Stimulated activated naive CD8-positive, alpha-beta T cell treated with anti-CD3 and anti-CD28 coated beads, Interleukin-15, Interleukin-2, amounts not matched to agents 100 U/mL and 50 U/mL, for 24 hours (primary cell): ENCODE measurements at places on chromosomes 16 and 17.

DNA sequence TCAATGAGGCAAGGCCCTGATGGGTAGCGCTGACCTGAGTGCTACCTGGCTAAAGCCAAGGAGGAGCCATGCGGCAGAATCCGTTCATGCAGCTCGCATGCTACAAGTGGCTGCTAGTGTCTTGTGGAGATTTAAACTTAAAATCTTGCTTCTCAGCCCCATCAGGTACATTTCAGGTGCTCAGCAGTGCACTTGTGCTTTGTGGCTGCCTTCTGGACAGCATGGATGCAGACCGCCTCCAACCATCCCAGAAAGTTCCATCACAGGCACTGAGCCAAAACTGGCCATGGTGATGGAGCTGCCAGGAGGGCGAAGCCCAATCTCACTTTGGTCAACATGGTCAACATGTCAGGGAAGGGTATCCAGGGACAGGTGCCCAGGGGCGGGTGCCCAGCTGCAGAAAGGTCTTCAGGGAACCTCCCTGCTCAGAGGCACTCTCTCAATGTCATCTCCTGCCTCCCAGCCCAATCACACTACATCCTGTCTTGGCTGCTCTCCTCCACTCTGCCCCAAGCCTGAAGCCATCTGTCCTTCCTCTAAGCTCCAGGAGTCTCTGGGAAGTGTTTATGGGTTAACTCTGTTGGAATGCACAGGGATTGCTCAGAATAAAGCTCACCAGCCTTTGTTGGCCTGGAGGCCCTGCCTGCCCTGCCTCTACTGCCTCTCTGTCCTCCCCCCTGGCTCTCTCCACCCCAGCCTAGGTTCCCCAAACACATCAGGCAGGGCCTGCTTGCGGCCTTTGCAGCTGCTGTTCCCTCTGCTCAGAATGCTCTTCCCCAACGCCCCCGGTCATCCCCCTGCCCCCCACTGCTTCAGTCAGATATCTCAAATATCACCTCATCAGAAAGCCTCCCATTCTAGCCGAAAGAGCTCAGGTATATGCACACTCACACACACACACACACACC, 18.3 kb upstream of the TNFRSF13B start:
- no peak for DNase-seq

GRCh38 chr16:24852281-24852721, 6.5 kb downstream of the SLC5A11 start:
- no peak for DNase-seq

DNA sequence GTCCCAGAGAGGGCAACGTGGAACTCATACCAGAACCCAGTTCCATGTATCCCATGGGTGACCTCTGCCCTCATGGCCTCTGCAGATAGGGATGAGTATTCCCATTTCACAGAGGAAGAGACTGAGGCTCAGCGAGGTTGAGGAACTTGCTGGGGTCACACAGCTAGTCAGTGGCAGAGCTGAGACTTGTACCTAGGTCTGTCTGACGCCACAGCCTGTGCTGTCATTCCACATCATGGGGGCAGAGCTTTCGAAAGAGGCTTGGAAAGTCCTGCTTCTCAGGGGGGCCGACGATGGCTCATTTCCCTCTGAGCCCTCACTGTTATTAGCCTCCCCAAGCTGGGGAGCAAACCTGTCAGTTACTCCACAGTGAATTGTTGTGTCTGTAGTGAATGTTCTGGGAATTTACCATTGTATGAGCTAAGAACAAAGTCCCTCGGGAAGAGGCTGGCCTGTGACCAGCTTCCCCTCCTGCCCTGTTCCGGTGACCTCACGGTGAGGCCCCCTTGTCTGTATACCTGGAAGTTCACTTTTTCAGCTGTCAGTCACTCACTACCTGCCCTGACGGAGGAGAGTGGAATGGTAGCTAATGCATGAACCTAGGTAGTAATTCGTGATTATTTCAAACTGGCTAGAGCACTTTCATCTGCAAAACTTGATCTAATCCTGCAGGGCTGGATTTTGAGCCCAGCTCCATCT, 8.9 kb downstream of the METTL22 start:
- no peak for DNase-seq

DNA sequence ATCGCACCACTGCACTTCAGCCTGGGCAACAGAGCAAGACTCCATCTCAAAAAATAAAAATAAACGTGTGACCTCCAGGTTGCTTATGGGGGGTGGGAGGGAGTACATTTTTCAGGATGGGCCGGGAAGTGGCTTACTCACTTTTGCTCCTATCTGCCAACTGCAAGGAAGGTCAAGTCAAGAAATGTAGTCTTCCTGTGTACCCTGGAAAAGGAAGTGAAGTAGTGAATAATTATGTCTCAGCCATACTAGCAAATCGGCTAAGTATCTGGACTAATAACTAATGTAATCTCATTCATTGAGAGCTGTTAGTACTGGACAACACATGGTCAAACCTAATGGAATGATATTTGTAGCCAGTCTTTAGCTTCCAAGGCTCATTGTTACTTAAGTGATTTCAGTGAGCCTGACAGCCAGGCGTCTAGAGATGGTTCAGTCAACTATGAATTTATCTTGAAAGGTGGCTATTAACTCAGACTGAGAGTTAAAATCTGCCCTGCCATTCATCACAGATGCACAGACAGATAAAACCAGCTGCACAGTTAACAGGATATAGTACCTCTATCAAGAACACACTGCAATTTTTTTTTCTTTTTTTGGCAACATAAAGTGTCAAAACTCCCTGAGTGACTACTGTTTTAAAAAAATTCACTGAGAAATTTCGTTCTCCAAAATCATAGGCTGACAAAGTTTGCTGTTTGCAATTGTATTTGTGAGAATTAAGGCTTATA, 3.7 kb upstream of the TACO1 start:
- no peak for DNase-seq

GRCh38 chr17:36888236-36888951, 48.9 kb upstream of the LHX1 start:
- no peak for DNase-seq

- no peak for DNase-seq
Measured at GRCh38 chr17:40611840-40612474, 35.7 kb downstream of the SMARCE1 start.

- no peak for DNase-seq
Measured at GRCh38 chr17:82384051-82384729, 12.6 kb downstream of the UTS2R start.
